ENCODE measurements at places on chromosomes 2 and 18.
A peak's percentile ranks its signal among the peaks of the same experiment; 100 is the strongest.

DNA sequence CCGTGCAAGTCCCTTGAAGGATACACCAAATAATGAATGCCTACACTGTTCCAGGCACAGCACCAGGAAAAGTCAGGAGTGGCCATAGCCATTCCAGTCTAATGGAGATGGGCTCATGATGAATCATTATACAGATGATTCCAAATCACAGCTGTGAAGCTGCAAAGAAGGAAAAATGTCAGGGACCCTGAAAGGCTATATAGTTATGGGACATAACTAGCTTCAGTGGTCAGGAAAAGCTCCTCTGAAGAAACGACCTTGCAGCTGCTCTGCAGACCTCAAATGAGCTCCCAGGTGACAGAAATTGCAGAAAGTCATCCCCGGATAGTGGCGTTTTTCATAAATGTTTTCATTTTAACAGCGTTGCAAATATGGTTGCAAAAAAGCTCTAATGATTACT is 200.8 kb downstream of the PTGR3 start:
- no peak for DNase-seq

DNA sequence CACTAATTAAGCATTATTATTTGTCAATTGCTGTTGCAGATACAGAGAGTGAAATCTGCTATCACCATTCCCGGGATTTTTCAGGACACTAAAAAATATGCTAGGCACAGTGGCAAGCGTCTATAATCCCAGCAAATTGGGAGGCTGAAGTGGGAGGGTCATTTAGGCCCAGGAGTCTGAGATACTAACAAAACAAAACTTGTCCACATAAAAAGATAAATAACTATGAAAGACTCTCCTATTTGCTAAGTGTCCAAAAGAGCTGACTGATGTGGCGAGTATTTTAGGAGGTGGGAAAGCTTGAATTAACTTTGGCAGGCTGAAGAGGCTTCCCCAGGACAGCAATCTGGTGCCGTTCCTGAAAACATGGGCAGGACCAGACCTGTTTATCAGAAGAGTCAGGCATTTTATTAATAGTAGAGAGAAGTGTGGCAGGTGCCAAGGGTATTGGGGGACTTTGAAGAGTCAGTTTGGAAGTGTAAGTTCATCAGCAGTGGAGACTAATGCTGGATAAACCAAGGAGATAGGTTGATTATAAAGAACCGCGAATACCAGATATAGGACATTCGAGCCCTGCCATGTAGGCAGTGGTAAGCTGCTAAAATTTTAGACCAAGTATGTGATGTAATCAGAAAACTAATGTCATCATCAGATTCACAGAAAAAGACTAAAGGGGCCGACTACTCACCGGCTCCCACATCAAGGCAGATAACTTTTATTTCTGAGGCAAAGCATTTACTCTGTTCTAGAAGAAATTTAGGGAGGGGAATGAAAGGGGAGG is 201.8 kb downstream of the EPHA4 start:
- DNase-seq: no peak

- no peak for DNase-seq
Measured at GRCh38 chr2:238695538-238695937, 152.3 kb upstream of the TWIST2 start.

DNA sequence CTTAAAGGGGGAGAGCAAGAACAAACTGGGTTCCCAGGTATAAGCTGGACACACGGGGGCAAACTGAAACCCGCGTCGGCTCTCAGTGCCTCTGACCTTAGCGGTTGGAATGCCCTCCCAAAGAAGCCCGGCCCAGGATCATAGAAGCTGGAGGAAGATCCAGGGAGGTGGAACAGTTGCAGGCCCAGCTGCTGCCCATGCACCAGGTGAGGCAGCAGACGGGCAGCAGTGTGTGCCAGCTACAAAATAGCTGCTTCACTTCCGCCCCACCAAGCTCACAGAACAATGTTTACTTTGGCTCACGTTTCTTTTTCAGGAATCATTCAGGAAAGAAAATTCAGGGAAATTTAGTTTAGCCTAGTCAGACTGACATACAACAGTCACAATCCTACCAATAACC is 3.9 kb upstream of the ERMN start:
- DNase-seq: no peak

DNA sequence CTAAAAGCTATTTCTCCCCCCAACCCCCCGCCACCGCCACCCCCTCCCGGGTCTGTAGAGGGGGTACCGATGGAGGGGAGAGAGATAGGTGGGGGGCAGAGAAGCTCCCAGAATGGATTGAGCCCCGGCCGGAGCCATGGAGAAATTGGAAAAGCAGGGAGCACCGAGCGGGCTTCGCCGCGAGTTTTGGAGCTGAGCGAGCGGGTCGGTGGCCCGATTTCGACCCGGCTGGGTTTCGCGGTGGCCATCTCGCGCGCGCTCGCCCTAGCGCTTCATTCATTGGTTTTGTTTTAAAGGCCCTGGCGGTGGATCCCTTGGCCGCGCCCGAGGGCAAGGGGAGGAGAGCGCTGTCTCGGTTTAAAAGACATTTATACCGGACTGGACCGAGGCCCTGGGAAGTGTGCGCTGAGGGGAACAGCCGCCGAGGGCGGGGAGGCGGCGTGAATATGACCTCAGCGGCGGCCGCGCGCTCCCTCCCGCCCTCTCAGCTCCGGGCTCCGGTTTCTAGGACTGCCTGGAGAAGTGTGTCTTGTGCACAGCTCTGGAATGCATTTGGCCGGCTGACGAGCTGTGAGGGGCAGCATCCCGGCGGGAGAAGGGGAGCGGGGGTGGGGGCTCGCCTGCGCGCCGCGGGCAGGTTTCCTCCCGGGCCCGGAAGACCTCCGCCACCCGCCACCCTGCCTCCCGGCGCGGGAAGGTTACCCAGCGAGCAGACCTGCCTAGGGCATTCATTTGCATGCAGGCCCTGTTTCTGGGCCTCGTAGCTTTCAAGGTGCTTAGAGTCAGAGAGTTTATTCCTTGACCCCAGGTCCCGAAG is 1.7 kb upstream of the SMAD7 start:
- peak; percentile 54 for DNase-seq

- no peak for DNase-seq
Measured at GRCh38 chr2:159267921-159268320, 18.6 kb downstream of the WDSUB1 start.

- no peak for DNase-seq
Measured at GRCh38 chr18:51943281-51943680, 396.7 kb upstream of the DCC start.

DNA sequence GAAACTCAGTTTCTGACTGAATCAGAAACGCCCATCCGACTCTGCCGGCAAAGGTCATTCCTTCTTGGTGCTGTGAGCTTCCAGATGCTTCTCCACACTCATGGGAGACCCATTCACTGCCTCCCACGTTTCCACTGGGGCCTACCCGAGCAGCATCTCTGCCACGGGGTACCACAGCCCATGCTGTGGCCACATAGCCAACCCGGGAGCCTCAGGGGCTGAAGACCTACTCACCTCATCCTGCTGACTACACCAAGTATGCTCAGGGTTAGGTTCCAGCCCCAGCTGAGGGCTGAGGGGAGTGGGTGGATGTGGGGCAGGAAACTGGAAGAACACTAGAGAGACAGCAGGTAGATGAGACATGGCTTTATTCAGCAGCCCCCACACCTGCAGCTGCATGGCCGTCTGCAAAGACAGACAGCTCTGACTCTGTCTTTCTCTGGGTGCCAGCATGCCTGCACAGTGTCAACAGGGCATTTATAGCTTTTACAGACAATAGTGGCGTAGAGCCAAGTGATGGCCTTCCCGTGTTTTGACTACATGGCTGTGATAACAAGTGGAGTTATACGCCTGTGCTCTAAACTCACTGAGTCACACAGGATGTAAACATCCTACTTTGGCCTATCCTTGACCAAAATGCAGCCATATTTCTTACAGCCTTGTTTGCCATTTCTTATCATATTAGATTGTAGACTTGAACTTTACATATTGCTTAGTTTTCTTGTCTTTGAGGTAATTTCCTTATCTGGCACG is 16.5 kb upstream of the KLHL23 start:
- DNase-seq: no peak

DNA sequence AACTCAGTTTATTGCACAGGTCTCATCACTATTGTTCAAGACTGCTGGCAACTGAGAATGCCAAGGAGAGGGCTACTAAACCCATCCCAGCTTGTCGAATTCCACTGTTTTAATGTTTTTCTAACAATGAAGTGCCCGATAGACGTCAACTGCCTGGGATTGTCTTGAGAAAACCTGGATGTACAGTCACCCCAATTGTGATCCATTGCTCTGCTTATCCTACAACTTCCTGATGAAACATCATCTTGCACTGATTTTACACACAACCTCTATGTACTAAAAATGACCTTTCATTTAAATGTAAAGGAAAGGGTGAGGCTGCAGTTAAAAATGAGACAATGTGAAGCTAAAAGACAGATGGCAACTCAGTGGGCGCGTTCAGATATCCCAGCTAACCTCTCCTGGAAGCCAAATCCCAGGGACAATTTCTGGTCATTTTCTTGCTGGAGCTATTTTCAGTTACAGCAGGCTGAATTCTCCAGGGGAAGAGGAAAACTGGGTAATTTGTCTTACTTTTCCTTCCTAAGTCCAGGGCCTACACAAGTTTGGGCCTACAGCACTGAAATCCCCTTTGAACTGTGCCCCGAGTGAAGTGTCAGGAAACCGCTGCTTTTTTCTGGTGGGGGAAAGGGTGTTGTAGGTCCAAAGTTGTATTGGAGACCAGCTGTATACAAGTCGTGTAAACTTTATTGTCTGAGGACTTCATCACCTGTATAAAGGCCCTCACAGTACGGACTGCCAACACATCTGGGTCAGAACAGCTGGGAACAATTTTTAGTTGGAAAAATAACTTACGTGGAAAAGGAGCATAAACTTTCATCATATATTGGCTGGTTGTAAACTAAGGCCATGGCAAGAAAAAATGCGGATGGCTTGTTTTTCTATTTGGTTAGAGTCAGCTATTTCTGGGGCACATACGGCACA is 68.9 kb upstream of the LTBP1 start:
- no peak for DNase-seq

DNA sequence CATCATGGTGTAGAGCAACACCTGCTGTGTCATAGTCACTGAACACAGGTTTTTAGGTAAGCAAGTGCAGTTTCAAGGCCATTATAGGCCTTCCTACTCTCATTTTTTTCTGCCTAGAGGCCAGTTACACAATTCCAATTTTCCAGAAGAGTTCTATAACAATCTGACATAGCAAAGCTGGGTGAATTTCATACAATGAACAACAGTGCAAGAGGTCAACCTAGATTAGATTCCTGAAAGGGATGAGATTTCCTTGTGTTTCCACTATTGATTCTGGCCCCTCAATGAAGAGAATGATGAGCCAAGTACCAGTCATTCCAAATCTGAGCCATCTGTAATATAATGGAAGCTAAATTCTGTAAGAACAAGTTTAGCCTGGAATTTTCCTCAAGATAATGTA is 15.3 kb upstream of the CD28 start:
- DNase-seq: no peak

DNA sequence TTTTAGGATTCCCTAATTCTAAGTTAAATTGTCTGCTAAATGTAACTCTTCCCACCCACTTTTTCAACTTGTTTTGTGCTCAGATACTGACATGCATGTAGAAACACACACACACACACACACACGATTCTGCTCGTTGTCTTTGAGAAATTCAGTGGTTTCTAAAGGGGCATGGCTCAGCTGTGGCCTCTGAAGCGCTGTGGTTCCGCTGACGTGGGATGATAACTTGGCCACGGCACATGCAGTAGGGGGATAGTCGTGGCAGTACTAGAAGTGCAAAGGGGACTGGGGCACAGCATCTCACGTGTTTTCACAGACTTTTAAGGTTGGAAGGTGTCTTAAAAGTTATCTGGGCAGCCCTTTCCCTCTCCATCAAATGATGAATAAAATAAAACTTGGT is 18.4 kb downstream of the CASP10 start:
- DNase-seq: no peak

DNA sequence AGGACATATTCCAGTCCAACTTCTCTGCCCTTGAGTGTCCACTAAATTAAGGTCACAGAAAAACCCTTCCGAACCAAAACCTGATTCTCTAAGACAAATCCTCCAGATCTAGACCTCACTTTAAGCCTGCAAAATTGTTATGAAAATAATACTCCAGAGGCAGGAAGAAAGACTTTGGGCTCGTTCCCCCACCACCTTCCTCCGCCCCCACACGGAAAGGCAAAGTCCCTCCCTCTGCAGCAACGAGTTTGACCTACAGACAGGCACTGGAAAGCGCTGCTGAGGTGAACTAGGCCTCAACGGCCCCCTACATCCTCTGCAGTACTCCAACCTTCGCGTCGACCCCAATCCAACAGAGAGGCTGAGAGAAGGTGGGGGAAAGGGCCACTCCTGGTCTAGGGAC is 808 bp downstream of the ATP5MC3 start:
- peak; percentile 29 for DNase-seq

DNA sequence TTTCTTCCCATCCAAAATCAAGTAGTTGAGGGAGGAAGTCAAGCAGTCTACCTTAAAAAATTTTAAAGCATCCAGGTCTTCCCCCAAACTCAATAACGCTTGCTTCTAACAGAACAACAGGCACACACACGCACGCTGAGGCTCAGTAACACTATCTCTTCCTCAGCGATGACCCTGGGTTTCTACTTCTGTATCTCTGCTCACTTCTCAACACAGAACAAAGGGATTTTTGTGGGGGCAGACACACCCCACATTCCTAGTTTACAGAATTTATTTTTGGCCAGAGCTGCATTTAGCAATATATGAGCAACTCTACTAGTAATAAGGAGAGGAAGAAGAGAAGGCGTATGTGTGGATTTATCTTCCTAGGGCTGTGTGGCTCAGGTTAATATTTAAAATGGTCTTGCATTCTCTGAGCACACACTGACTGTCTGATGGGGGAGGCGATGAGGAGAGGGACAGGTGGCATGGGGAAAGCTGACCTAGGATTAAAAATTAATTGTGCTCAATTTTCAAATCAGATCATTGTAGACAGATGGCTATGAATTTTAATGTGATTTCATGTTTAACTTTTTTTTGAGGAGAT is 71.3 kb upstream of the PPM1B start:
- DNase-seq: no peak

- DNase-seq: no peak
Measured at GRCh38 chr2:2114707-2115245, 216.3 kb downstream of the MYT1L start.

GRCh38 chr2:232009639-232010274 is 48.2 kb downstream of the DIS3L2 start:
- no peak for DNase-seq

- no peak for DNase-seq
Measured at GRCh38 chr2:214126135-214126534, 284.7 kb upstream of the VWC2L start.

GRCh38 chr2:63975437-63976124 is 43.6 kb downstream of the VPS54 start:
- no peak for DNase-seq

DNA sequence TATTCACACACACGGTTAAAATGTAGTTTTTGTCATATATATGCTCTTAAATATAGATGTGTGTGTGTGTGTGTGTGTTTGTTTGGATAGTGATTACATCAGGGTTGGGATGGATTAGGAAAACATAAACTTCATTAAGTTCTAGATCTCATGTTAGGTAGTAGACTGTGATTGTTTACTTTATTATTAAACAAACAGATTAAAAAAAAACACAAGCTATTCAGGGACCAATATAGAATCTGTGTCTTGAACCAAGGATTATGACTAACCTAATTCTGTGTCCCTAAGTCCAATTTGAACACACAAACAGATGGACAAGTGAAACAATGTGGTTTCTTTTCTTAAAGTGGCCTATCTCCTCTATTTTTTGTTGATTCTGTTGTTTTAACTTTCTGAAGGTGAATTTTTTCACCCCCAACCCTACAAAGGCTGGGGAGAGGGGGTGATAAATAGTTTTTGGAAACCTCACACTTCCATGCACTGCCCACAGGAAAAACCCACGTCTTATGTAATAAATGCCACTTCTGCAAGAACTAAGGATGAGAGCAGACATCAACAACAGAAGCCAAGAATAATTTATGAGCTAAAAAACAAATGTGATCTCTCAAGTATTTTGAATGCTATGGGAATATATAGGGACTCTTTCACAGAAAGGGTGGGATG is 40.7 kb downstream of the IL1R2 start:
- DNase-seq: no peak

Measured in stimulated activated naive B cell treated with anti-CD40 and anti-IgM and Interleukin-4, amounts not matched to agents 10 μg/mL and 1 μg/mL and 100 μg/mL, for 72 hours (primary cell).